Foreskin melanocyte (primary cell): ENCODE measurements at places on chromosomes 1 and 21.

GRCh38 chr1:10048601-10049000, 15.8 kb downstream of the UBE4B start:
- no peak for DNase-seq

- DNase-seq = no peak
Measured at GRCh38 chr1:8571200-8571984, 246.0 kb downstream of the RERE start.

- DNase-seq = no peak
Measured at GRCh38 chr21:38504066-38504465, 5.8 kb upstream of the ERG start.

GRCh38 chr1:36792292-36792691, 242.0 kb downstream of the GRIK3 start:
- no peak for DNase-seq

GRCh38 chr1:41330588-41331545, 30.4 kb upstream of the FOXO6 start:
- no peak for DNase-seq

DNA sequence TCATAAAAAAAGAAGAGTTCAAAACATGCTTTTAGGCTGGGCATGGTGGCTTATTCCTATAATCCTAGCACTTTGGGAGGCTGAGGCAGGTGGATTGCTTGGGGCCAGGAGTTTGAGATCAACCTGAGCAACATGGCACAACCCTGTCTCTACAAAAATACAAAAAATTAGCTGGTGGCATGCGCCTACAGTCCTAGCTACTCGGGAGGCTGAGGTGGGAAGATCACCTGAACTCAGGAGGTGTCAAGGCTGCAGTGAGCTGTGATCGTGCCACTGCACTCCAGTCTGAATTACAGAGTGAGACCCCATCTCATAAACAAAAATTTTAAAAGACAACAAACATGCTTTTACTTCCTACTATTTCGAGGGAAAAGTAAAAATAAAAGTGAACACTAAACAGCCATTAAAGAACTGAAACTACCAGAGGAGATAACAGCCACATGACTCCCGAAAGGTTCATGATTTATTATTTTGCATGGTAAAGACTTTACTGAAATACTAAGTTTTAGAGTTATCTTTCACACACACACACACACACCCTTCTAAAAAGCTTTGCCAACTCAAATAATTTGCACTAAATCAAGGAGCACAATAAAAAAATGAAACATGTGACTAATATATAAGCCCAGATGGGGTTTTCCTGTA, 48.1 kb downstream of the USP1 start:
- DNase-seq = no peak

- DNase-seq = no peak
Measured at GRCh38 chr1:153956997-153957715, 1.3 kb downstream of the CRTC2 start.

DNA sequence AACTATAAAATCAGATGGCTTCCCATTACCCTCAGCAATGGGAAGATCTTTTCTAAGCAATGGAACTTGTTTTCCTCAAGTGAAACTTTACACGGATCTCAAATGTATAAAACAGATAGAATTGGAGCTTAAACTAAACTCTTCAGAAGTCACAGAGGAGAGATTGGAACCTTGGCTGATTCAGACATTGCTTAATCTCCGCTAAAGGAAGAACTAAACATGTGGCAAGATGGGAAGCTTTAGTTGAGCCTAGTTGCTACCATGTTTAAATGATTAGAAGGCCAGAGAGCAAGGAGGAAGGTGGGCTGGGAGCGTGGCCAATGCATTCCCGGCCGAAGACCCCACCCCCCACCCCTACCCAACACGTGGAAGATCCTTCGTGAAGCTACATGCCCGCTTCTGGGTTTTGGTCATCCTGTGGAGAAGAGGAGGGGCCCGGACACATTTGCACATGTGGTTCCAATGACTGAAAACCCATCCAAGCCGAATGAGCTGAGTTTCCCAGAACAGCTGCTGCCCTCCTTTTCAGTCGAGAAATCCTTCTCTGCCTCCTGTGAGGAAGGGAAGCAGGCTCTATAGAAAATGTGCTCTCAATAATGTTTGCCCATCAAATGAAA, 164.3 kb downstream of the MIS18A start:
- DNase-seq = no peak

GRCh38 chr1:243595527-243596210, 254.4 kb downstream of the AKT3 start:
- no peak for DNase-seq

- no peak for DNase-seq
Measured at GRCh38 chr1:53542551-53542950, 83.4 kb downstream of the DMRTB1 start.

DNA sequence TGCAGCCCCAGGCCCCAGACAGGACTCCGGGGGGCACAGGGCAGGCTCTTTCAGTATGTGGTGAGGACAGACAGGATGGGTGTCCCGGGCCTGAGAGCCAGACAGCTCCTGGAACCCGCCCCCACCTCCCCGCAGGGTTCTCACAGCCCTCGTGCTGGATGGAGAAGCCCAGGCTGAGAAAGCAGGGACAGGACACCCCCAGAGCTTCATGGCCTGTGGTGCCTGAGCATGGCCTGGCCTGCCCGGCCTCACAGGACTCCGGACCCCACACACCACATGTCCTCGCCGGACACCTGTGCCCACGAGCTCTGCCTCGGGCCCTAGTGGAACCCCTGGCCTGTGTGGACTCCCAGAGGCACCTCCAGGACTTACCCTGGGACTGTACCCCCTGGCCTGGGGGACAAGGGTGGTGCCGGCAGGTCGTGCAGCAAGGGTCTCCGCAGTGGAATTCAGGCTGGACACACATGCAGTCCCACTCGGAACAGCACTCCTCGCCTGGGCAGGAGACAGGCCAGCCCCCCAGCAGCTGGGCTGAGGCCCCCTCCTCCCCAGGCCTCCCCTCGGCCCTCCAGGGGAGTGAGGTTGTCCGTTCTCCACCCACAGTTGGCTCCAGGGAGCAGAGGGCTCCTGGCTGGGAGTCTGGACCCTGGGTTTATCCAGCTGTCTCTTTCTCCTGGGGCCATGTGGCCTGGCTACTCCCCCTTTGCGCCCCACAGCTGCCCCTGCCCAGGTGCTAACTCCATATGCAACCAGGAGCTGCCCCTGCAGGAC, 1.2 kb downstream of the TNFRSF18 start:
- DNase-seq = no peak

- DNase-seq = no peak
Measured at GRCh38 chr1:168321945-168322344, 41.3 kb downstream of the TBX19 start.

GRCh38 chr1:77509051-77509492, 173.4 kb downstream of the ZZZ3 start:
- no peak for DNase-seq

GRCh38 chr1:99115231-99115630, 110.6 kb upstream of the PLPPR5 start:
- DNase-seq = no peak

DNA sequence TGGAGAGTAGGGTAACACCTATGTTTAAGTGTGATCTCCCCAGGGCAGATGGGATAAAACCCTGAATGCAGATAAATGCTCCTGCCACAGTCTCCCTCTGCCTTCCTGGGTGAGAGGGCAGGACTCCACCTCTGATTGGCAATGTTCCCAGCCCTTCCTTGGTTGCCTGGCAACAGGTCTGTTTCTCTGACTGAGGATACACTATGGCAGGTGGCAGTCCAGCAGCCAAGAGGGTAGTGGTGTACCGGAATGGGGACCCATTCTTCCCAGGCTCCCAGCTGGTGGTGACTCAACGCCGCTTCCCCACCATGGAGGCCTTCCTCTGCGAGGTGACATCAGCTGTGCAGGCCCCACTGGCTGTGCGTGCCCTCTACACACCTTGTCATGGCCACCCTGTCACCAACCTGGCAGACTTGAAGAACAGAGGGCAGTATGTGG, at the start of gene DCDC2B:
Gene DCDC2B, plus strand, starts transcription at position 199 of the 438 bp plus-strand sequence. Its CDS starts 5 bp downstream, at position 204.
- no peak for DNase-seq

- no peak for DNase-seq
Measured at GRCh38 chr1:231796141-231796540, 169.6 kb downstream of the DISC1 start.
